ENCODE measurements at places on chromosomes 2 and 18. TPM values are rescaled to one million over a fixed set of nuclear protein-coding genes. Genes with fewer than 3 reads are reported as not detected.

DNA sequence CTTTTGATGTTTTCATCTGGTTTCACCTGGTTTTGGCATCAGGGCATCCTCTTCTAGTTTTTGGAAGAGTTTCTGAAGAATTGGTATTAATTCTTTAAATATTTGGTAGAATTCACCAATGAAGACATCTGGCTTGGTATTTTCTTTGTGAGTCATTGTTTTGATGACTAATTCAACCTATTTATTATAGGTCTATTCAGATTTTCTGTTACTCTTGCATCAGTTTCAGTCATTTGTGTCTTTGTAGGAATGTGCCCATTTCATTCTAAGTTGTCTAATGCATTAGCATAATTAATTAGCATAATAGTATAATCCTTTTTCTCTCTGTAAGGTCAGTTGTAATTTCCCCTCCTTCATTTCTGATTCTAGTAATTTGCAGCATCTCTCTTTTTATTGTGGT lies 8.0 kb downstream of the GNLY start:
- DNase-seq: no peak

The MIB1 gene
- total RNA-seq: 64.3 TPM

The C2orf78 gene
- not detected for total RNA-seq

DNA sequence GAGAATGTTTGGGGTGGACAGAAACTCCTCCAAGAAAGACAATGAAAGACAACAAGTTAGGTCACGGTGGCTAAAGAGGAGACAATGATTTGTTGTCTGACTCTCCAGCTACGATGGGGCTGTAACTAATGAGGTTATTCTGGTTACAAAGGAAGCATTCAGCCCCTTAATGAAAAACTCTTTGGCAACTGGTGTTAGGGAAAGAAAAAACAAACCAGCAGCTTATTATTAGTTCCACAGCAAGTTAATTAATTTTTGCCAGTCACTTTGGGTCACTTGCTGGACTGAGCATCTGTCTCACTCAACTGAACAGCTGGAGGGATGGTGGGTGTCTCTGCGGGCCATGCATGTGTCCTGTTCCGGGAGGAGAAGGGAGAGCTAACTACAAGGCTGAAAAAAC lies 263.7 kb downstream of the ALK start:
- DNase-seq: no peak

GRCh38 chr18:61985681-61986080 lies 92.9 kb upstream of the RNF152 start:
- no peak for DNase-seq

The DPYSL5 gene
- total RNA-seq: 3.8 TPM
